ENCODE measurements at places on chromosomes 2 and 18. TPM values are rescaled to one million over a fixed set of nuclear protein-coding genes. Genes with fewer than 3 reads are reported as not detected.

- DNase-seq: no peak
Measured at GRCh38 chr2:173214213-173214612, 138.6 kb downstream of the MAP3K20 start.

DNA sequence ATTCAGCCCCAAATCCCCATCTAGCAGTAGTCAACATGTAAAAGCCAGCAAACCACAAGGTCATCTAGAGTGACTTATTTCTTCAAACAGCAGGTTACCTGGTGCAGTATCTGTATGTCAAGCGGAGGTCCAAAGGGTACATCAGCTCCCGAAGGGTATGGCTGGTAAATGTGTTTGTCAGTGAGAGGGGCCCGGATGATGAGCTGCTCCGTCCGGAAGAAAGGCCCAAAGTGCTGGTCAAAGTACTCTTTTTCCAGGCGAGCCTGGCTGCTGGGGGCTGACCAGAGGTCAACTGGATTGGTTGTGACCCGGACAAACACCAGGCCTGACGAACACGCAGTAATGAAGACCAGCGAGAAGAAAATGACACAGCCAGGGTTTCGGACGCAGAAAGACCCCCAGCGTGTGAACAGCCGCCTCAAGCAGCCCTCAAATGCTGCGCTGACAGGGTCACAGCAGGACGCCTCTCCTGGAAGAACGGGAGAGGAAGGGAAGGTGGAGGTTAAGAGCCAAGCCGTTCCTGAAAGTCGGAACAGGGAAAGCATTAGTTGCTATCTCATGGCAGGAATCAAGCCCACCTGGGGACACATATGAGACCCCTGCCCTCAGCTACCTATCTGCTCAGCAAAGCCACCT is 30.0 kb downstream of the NPC1 start:
- no peak for DNase-seq

The CCDC178 gene
- polyA plus RNA-seq: 1.7 TPM

GRCh38 chr2:10519394-10519740 is 71.2 kb upstream of the ODC1 start:
- DNase-seq: no peak

DNA sequence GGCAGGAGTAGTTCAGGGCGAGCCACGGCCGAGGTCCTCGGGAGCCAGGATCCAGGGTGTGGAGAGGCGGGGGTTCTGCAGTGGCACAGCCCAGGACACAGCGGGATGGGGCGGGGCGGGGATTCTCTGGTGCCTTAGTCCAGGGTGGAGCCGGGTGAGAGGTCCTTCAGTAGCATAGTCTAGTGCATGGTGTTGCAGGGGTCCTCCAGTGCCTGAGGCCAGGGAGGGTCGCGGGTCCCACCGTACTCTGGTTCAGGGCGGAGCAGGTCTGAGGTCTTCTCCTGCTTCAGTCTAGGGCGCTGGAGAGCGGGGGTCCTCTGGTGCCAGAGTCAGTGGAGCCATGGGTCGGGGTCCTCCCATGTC is 131.1 kb downstream of the CCDC74A start:
- DNase-seq: no peak

The COX7A2L gene
- polyA plus RNA-seq: 196 TPM

The COL4A4 gene
- 56.2 TPM for polyA plus RNA-seq

DNA sequence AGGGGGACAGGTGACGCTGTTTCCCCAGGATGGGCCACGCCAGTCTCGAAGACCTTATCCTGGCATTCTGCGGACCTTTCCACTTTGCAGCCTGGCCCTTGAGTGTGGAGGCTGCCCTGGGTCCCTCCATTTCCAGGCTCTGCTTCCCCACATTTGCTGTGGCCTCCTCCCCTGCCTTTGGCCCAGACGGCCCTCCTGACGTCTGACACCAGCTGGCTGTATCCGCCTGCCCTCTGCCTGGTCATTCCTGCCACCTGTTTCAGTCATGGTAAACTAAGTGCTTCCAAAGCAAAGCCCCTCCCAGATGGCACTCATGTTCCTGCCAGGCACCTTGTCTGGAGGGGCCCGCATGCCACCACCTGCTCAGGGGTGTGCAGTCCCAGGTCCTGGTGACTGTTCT is 95.1 kb downstream of the ASB1 start:
- no peak for DNase-seq

DNA sequence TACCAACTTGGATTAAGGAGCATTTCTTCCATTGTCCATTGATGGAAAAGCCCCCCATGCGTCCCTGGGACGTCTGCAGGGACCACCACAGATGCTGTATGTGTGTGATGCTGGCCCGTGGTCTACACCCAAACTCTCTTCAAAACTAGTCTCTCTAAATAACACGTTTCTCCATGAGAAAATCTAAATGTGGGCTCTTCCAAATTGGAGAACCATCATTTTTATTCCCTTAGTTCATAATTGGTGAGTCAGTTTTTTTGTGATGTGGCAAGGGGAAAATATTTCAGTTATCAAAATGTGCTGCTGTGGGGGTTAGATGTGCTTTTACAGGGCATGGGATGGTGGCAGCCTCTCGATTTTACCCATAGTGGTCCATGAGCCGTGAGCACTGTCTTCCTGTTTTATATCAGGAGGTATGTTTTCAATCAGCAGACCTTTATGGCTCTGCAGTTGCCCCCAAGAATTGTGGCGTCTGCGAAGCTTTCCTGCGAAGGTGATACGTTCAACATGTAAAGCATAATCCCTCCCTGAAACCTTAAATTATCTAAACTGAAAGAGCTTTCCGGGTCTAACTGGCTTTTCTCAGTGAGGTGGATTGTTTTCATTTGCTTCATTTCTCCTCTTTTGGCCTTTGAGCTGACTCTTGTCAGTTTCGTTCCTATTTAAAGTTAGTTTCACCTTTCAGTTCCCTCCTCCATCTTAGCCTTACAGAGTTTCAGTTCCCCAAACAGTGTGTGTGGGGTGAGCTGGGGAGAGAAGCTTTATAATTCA is 78.4 kb downstream of the SETBP1 start:
- DNase-seq: no peak

The CNDP1 gene
- polyA plus RNA-seq: 1.1 TPM

The CMPK2 gene
- polyA plus RNA-seq: 5.5 TPM

The STPG4 gene
- polyA plus RNA-seq: not detected

GRCh38 chr2:111068435-111069058 is 52.2 kb upstream of the BCL2L11 start:
- DNase-seq: no peak

GRCh38 chr2:16040271-16041010 is 100.1 kb downstream of the MYCN start:
- no peak for DNase-seq

- no peak for DNase-seq
Measured at GRCh38 chr2:46852598-46852997, 63.0 kb downstream of the MCFD2 start.

The CDH7 gene
- 13.3 TPM for polyA plus RNA-seq

The CYP27A1 gene
- 56.8 TPM for polyA plus RNA-seq

DNA sequence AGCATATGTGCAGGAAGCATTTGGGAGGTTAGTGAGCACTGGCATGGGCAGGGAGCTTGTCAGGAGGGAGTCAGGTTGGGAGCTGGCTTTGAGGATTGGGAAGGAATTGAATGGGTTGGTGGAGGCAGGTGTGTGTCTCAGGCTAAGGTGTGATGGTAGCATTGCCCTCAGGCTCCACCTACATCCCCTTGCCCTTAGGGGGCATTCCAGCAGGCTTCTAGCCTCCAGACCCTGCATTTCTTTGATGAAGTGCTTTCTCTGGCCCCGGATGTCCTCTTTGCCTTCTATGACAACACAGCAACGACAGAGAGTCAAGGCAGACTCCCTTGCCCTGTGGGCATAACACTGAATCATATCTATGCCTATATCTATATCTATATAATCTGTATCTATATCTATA is 13.5 kb downstream of the RHBDD1 start:
- DNase-seq: no peak

DNA sequence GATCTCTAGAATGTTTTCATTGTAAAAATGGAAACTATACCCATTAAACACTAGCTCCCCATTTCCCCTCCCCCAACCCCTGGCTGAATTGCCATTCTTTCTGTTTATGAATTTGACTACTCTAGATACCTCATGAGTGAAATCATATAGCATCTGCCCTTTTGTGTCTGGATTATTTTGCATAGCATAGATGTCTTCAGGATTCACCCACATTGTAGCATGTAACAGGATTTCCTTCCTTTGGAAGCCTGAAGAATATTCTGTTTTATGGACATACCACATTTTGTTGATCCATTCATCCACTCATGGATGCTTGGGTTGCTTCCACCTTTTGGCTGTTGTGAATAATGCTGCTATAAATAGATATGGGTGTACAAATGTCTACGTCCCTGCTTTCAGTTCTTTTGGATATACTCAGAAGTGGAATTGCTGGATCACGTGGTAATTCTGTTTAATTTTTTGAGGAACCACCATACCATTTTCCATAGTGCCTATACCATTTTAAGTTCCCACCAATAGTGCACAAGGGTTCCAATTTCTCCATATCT is 7.7 kb upstream of the ASB1 start:
- no peak for DNase-seq

DNA sequence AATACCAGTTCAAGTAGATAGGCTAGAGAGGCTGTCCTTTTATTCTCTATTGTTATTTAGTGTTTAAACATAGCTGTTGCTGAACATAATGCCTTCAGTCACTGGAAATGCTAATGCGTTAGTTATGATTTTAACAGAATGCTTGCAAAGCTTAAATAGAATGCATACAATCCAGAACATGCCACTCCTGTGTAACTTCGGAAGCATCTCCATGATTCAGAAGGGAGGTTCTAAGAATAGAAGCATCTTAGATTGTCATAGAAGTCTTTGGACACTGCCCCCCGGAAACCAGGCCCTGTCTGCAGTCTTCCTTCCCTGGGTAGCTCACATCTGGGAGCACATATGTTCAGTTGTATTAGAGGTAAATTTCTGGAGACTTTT is 73.2 kb downstream of the ZNF532 start:
- no peak for DNase-seq

The FAM237A gene
- polyA plus RNA-seq: not detected

The ACAA2 gene
- 274 TPM for polyA plus RNA-seq

- no peak for DNase-seq
Measured at GRCh38 chr2:120250640-120251039, 2.0 kb upstream of the RALB start.

The LAMA3 gene
- 1.8 TPM for polyA plus RNA-seq

The PMAIP1 gene
- 4.0 TPM for polyA plus RNA-seq

DNA sequence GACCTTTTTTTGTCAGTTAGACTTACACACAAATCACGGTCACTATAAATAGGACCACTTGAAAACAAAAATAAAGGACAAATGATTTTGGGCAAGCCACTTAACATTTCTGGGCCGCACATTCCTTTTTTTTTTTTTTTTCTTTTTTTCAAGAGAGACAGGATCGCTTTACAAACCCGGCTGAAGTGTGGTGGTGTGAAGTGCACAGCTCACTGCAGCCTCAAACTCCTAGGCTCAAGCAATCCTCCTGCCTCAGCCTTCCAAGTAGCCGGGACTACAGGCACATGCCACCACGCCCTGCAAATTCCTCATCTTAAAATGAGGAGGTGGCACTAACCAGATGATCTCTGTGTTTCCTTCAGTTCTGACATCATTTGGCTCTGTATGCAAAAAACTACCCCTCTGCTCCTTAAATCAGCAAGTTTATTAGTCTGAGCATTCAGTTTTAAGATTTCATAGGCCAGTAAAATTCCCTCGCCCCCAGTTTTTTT is 28.3 kb upstream of the MRO start:
- no peak for DNase-seq

DNA sequence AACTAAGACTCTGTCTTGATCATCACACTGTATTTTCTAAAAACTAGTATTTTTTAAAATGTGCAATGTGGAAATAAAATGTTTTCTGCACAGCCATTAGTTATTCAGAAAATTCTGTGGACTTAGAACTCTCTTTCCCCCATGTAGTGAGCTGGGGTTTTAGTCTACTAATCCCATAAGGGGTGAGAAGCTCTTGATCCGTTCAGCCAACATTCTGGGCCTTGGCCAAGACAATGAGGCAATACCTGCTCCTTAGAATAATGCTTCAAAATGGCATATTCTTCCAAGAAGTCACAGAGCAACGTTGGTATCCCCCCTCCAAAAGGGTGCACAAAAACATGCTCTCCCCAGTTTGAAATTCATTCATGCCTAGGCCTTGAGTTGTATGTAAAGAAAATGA is 4.0 kb downstream of the REEP1 start:
- DNase-seq: no peak

DNA sequence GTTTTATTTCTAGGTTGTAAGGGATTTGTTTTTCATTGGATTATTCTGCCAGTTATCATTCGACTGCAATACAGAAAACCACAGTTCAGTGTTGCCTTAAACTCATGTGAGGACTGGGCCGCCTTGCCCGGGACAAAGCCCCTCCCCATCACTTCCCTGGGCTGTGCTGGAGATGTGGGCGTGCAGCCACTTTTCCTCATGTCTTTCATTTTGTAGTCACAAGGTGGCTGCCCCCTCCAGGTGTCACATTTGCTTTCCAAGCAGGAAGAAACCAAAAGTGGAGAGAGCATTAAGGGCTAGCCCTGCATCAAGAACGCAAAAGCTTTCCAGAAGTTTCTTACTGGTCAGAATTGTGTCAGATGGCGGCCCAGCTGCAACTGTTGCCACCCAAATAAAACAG is 492.5 kb upstream of the ID2 start:
- no peak for DNase-seq

The SIX3 gene
- not detected for polyA plus RNA-seq

DNA sequence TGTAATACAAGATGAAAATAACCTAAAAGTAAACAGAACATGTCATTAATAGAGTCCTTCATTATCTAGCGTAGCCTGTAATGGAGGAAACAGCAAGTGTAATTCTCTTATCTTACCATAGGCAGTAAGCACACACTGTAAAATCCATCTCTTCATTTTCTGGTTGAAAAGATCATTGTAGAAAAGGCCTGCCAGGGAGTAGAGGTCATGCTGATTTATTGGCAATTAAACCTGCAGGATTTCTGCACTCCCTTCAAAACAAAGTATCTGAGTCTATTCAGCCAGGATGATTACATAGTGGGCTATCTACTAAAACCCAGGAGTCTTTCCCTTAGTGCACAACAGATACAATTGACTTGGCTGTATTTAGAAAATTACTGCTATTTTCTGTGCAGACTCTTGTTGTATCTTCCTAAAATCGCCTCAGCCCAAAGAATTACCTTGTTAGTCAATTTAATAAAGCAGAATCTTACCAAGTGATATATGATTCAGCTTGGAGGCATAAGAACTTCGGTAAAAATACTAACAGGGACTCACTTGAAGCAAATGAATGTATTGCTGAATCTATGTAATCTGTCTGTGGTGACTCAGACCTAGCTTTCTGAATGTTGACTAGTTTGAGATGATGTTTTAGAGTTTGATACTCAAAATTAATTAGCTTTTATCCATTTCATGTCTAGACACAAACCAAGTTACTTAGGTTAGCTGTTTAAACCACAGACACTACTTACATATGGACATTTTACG is 250.4 kb upstream of the STON1 start:
- DNase-seq: no peak

The NCKAP5 gene
- 10.1 TPM for polyA plus RNA-seq

GRCh38 chr18:31040686-31041270 is 1.8 kb downstream of the DSC3 start:
- no peak for DNase-seq

DNA sequence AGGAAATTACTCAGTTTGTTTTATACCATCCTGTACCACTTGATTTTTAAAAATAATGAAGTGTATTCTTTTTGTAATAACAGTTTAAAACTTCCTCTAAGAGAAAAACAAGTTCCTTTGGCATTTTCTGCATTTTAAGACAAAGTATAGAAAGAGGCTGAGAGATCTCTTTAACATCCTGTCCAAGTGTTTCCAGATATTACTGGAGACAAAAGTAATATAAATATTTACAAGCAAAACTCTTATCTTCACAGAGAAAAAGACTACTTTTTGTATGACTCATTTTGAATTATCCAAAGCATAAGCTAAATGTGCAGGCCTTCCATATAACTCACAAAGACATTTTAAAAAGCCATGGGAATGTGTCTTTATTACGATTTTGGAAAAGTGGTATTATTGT is 221.1 kb downstream of the RDH14 start:
- DNase-seq: no peak

The CERKL gene
- 19.4 TPM for polyA plus RNA-seq

The GALR1 gene
- polyA plus RNA-seq: 0.10 TPM

The PTPN18 gene
- 37.9 TPM for polyA plus RNA-seq

Data from right renal pelvis (tissue), 4 donors.